MG63 (cell line): ENCODE measurements at places on chromosomes 12 and 14. TPM values are rescaled to one million over a fixed set of nuclear protein-coding genes. Genes with fewer than 3 reads are reported as not detected.

DNA sequence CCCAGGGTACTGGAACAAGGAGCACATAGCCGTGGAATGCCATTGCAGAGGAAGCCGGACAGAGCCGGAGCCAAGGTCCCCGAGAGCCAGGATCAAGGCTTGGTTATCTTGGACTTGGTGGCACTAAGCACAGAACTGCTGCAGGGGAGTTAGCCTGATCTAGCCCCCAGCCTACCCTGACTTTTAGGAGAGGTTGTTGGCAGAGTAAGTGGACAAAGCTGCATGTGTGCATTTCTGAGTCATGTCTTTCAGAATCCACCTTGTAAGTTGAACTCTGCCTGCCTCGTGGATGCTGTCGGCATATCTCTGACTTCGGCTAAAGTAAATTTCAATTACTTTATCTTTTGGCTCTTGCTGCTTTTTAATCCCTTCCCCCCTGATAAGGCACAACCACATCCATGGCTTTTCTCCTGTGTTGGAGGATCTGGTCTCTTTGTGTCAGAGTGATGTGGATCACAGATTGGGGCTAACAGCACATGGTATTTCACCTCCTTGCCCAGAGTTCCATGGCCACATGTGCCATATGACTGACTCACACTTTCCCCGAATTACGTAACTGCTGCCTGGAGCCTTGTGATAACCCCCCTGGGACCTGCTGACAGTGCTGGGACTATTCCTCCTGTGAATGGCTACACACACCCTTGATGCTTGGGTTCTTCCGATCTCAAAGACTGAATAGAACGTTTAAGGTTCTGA is 240.3 kb downstream of the EMP1 start:
- DNase-seq = peak; percentile 17

- no peak for DNase-seq
These were observed 268.6 kb downstream of the ITPR2 start for GRCh38 chr12:26564391-26564790.

DNA sequence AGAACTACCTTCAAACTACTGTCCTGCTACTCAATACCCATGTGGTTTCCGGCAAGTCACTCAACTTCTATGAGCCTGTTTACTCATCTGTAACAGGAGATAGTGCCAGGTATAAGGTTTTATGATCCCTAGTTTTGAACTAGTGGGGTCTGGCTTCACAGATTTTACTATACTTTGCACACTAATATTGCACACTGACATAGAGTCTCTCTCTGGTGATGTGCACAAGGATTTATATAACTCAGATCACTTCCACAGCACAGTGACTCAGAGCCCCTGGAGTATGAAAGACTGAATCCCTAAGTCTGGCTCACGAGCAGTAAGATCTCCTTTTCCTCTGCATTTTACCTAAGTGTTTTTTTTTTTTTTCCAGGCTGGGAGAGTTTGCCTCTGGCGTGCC is 69.7 kb upstream of the SLC38A2 start:
- peak; percentile 35 for DNase-seq

DNA sequence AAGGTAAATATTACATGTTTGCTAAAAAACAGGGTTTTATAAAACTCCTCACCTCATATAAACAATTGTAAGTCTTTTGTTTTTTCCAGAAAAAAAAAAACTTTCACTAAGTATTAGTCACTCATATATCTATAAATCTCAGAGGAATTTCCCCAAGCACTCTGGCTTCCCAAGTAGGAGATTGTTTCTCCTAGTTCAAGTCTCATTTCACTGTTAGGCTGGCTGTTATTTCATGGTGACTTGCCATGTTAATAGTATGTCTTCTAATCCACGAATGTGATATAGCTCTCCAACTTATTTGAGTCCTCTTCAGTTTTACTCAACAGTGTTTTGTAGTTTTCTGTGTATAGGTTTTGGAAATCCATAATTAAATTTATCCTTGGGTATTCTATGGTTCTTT is 61.6 kb downstream of the CAPZA3 start:
- DNase-seq = no peak

DNA sequence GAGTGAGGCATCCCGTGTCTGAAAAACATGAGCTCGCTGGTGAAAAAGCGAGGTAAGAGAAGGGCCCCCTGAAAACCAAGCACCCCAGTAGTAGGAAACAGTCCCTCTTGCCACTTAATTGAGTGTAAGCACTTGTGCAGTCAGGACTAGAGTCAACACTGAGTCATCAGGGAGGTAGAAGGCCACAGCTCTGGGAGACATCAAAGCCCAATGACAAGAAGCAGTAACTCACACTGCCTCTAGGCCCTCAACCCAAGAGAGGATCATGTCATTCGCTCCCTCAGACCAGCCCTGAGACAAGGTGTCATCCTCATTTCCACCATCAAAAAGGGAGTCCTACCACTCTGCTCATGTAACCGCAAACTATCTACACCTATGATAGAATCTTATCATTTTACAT is 17.8 kb downstream of the POMT2 start:
- DNase-seq = no peak

DNA sequence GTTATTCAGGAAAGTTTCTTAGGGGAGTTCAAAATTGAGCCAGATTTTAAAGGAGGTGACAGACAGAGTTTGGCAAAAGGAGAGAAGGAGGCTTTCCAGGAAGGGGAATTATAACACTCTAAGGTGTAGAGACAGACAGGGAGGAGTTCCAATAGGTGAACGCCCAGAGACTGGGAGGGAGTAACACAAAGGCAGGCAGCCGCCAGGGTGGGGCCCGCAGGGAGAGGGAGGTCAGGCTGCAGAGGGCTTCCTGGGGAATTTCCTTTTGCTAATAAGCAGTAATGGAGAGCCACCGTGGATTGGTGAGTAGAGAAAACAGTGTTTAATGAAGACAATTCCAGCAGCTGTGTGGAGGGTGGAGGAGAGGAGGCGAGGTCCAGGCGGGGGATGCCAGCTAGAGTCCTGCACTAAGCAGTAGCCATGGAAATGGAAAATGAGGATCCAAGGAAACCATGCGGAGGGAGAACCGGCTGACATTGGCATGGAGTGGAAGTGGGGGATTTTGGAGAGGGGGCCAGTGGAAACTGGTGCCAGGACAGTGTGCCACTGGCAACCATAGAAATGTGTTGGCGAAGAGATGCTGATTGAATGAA is 22.2 kb downstream of the GRIN2B start:
- DNase-seq = no peak

DNA sequence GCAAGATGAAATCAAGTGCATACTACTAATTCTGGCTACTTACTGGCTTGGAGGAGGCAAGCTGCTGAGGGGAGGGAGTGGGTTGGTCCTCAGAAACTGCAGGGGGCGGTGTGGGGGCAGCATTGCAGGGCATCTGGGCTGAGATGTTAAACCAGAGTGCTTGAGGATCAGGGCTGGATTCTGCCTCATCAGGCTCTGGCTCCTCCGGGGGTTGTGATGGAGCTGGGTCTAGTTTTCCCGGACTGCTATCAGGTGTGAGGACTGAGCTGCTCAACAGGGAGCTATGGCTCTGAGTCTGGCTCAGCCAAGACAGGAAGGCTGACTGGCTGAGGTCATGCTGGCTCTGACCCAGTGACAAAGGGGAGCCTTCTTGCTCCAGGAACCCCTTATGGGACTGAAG is 28.6 kb downstream of the BAZ2A start:
- no peak for DNase-seq

DNA sequence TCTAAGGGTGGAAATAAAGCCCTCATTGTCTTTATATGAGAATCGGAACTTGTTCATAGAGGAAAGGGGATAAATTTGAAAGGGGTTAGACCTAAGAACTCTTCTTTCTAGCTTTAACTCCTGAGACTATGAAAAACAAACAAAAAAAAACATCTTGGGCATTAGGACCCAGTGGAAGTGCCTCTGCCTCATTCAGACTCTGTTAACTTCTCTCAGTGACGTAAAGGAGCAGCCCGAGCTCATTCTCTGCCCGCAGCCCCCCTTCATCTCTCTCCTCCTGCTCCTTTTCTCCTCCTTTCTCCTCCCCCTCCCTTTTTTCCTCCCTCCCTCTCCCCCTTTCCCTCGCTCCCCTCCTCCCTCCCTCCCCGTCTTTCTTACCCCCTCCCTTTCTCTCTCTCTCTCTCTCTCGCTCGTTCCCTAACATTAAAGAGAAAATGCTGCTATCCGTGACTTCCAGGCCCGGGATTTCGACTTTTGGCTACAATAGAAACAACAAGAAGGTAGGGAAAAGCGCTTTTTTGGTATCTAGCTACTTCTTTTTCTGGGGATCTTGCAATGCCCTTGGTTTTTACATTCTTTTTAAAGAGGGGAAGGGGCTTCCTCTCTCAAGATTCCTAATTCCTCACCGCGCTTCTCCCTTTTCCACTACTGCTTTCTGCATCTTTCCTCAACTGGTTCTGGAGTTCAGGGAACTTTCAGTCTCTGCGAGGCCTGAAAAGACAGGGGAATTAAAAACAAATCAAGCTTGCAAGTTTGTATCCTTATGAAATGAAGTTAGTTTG is at the start of gene RBMS2:
RBMS2 (plus strand) TSS at position 231 of the 782 bp plus-strand sequence; CDS start at position 435, 204 bp downstream.
- peak; percentile 92 for DNase-seq

DNA sequence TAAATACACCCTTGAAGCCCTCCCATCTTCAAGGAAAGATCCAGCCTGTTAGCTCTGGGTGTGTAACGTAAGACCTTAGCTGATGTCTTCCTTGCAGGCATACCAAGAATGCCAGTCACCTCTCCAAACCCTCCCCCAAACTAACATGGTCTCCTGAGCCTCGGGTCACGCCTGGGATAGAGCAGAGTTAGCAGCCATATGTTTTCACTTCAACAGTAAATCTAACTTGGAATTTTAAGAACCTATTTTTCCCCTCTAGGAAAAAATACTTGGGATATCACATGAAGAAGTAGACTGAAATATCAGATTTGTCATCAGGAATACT is 27.9 kb downstream of the BCL2L14 start:
- DNase-seq = no peak

DNA sequence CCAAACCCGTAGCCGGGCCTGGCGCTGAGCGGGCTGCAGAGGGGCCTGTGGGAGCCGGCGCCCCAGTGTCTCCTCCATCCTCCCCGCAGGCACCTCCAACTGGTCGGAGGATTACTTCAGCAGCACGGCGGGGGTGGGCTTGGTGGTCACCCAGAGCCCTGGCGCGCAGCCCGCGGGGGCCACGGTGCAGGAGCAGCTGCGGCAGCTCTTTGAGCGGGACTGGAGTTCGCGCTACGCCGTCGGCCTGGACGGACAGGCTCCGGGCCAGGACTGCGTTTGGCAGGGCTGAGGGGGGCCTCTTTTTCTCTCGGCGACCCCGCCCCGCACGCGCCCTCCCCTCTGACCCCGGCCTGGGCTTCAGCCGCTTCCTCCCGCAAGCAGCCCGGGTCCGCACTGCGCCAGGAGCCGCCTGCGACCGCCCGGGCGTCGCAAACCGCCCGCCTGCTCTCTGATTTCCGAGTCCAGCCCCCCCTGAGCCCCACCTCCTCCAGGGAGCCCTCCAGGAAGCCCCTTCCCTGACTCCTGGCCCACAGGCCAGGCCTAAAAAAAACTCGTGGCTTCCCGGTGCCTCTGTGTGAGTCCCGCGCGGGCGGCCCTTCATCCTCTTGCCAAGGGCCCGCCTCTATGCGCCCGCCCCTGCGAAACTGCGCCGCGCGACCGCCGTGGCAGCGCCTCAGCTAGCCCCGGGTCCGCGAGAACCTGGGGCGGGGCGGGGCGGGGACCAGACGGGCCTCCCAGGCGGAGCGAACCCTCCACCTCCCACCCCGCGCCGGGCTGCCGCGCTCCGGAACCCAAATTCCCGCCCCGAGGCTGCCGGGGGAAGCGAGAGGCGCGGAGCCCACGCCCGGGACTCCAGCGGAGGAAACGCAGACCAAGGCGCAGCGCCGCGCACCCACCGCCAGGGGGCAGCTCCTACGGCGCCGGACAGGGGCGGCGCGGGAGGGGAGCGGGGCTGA is 8.3 kb downstream of the PLD4 start:
- DNase-seq = peak; percentile 87

- no peak for DNase-seq
These were observed 687.6 kb downstream of the GALC start for GRCh38 chr14:87305345-87305744.

GRCh38 chr12:94140556-94140955 is 7.8 kb upstream of the PLXNC1 start:
- DNase-seq = peak; percentile 30

- DNase-seq = peak; percentile 16
These were observed 24.5 kb downstream of the WDR20 start for GRCh38 chr14:102164241-102164641.

DNA sequence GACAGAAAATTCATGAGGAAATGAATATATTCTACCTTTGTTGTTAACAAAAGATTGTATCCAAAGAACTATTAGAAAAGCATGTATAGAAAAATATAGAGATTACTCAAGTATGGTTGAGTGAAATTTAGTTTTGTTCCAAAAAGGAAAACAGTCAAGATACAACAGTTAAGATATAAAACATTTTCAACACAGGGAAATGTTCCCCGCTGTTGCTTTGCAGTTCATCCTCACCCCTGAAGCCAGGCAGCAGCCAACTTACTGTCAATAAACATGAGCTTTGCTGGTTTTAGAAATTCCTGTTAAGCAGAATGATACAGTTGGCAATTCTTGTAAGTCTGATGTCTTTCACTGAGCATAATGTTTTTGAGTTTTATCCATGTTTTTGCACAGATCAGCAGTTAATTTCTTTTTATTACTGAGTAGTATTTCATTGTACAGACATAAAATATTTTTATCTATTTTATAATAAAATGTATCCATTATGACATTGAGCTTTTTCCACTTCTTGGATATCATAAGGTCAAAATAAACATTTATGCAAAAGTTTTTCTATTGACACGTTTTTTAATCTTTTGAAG is 1.2 kb upstream of the CLEC2B start:
- DNase-seq = peak; percentile 61

DNA sequence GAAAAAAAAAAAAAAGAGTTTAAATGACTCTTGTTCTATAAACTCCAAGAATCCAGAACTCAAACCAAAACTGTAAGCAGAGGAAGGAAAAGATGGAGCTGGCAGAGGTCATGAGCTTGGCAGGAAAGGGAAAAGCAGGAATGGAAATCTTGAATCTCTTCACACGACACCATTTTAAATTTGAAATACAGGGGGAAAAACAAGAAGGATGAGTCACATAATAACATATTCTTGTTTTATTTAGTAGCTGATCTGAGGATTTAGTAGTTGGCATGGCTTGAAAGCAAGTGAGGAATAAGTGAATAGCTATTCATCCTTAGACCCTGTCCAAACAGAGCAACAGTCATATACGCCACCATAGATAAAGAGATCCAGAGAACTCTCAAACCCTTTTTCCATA is 35.0 kb downstream of the EPS8 start:
- peak; percentile 78 for DNase-seq

DNA sequence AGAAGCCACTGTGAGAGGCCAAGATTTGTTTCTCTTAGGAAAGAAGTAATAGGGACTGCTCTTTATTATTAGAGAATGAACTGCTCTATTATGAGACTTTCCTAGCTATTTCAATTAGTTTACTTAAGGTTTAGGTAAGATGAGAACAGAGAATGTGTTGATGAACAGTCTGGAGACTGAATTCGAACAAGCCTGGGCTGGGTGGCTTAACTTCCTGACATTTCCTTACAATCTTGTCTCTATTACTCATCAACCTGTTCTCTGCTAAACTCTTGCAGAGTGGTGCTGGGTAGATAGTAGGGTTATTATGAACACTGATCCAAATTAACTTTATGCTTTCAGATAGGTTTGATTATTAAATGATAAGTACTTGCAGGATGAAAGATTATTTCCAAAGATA is 31.2 kb downstream of the SLC15A5 start:
- DNase-seq = no peak

GRCh38 chr12:65497660-65498059 is 219.2 kb downstream of the MSRB3 start:
- DNase-seq = no peak

- no peak for DNase-seq
These were observed 120.7 kb downstream of the HECTD4 start for GRCh38 chr12:112261559-112261958.

Gene SLC25A47
- not detected in 2 replicates for total RNA-seq

Gene CCDC184
- total RNA-seq = not detected in 2 replicates

Gene ASIC1
- total RNA-seq = 1.5 and 1.7 TPM in 2 replicates

Gene PIANP
- not detected in 2 replicates for total RNA-seq

Gene KLRG1
- 2.1 TPM in 1 of 2 replicates, not detected in the other for total RNA-seq

Gene TTC9
- total RNA-seq = not detected in 2 replicates
